IPS DF 6.9 (cell line): ENCODE measurements at places on chromosomes 7 and 10.

GRCh38 chr7:57449904-57450303 lies at the start of gene ZNF716:
Gene ZNF716, plus strand, starts transcription at chr7:57450177. Its CDS starts 112 bp downstream, at chr7:57450289.
- no peak for DNase-seq

- DNase-seq: no peak
Observed at GRCh38 chr10:114372995-114373394, 31.3 kb downstream of the AFAP1L2 start.

DNA sequence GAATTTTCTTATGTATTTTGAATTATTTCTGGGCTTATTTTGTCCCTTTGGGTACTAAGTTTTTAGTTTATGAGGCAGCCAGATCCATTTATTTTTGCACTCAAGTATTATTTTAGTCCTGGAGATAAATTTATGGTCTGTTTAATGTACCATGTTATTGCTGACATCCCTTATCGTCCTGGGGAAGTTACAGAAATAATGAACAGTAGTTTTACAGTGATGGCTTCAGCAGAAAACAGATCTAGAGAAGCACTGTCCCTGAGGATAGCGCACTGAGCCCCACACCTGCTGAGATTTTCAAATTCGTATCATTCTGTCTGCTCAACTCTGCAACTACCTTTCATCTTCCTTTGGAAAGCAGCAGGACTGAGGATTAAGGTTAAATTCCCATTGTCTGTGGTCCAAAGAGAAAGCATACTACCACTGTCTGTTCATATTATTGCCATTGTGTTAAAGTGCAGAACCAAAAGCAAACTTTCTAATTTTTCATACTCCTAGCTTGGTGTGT lies 168.3 kb downstream of the SNX13 start:
- no peak for DNase-seq

DNA sequence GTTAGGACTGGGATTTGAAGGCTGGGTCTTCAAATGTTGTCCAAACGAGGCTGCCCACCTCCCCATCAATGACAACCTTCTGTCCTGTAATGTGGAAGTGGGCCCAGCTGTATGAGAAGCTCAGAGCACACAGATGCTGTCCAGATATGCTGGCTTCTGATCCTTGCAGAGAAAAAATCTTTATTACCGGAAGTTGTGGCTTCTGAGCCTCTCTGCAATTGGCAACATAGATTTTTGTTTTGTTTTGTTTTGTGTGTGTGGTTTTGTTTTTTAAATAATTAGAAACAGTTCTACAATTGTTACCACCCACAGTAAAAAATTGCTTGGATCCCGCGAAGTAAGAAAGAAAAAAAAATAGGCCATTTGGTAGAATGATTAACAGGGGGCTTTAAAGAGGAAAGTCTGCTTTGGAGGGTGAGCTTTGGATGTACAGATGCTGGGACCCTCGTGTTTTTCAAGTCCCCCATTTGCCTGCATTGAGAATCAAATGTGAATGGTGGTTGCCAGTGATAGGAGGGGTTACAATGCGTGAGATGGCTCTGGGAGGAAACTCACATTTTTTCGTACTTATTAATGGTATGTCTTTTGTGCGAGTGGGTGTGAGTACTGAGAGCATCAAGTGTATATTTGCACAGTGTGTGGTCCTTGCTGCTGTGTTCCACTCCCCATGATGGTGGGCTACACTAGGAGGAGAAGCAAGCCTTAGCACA lies 153.2 kb downstream of the TCF7L2 start:
- DNase-seq: no peak

DNA sequence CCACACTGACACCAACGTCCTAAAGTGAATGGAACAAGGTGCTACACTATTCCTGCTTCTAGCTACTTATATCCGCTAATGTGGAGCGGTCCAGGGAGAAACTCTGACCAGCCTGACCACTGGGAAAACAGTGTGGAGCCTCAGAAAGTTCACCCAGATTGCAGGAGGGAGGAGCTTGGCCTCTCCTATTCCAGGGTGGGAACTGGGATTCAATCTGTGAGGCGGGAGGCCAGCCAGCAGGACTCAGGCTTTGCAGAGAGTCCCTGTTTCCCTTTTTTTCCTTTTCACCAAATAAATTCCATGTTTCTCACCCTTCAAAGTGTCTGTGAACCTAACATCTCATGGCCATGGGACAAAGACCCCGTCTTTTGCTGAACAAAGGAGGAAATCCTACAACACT lies 86.4 kb upstream of the SEMA3C start:
- no peak for DNase-seq

GRCh38 chr7:34946486-34946885 lies 90.8 kb downstream of the DPY19L1 start:
- DNase-seq: no peak

GRCh38 chr7:48252995-48253394 lies 81.7 kb downstream of the ABCA13 start:
- no peak for DNase-seq

DNA sequence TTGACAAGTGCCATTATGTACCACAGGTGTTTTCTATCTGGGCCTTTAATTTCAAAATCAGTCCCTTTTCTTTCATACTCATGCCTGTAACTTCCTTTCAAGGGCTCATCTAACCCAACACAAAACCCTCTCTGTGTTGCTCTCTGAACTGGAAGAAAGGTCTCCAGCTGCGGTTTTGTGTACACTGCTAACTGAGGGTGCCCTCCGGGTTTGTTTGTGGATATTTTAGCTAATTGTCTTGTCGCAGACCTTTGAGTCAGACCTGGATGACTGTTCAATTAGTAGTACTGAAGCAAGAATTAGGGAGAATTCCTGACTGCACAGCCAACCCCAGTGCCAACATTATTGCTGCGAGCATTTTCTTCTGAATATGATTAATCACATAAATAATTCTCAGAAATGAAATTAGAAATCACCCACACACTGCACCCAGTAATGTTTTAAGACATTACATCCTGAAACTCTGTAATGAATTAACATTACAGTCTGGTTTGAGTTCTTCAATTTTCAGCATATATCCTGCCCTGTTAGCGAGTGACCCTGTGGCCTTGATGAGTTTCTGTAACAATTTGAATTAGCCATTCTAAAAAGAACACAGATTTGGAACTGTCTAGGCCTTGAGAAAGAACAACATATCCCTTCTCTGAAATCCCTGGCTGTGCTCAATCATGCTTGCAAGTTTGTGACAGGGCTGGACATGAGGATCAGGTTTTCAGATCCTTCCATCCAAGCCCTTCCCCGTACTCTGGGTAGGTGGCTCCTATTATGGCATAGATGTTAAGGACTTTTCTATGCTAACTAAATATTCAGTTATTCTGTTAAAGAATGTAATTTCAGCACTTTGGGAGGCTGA lies 460.1 kb downstream of the PLXDC2 start:
- no peak for DNase-seq

DNA sequence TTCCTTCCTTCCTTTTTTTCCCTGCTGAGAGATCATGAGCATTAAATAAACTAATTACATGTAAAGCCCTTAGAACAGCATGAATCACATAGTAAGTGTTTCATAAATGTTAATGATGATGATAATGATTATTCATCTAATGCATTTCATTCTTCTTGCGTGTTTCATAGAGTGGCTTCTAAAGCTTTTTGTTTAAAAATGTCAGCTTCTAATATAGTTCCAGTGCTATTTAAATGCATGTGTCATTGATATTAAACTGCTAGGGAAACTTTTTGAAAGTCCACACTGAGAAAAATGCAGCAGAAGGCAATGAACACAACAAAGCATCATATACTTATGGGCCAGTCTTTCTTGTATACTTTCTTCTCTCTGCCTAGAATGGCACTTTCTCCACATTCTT lies 894.8 kb downstream of the REEP3 start:
- no peak for DNase-seq

DNA sequence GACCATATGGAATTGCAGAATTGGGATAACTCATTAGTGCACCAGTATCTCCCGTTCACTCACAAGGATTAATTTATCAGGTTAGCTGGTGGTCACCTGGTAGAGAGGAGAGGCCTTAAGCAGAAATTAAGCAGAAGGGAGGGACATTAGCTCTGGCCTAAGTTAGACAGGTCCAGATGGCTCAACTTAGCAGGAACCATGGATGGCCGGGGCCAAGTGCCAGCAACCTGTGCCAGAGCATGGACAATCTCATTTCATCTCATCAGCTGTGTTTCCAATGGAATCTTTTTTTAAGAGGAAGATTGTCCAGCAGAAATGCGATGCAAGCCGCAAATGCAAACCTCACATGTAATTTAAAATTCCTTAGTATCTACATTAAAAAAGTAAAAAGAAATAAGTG lies 82.2 kb downstream of the JCAD start:
- DNase-seq: no peak
